ENCODE measurements at places on chromosomes 5 and 9.

DNA sequence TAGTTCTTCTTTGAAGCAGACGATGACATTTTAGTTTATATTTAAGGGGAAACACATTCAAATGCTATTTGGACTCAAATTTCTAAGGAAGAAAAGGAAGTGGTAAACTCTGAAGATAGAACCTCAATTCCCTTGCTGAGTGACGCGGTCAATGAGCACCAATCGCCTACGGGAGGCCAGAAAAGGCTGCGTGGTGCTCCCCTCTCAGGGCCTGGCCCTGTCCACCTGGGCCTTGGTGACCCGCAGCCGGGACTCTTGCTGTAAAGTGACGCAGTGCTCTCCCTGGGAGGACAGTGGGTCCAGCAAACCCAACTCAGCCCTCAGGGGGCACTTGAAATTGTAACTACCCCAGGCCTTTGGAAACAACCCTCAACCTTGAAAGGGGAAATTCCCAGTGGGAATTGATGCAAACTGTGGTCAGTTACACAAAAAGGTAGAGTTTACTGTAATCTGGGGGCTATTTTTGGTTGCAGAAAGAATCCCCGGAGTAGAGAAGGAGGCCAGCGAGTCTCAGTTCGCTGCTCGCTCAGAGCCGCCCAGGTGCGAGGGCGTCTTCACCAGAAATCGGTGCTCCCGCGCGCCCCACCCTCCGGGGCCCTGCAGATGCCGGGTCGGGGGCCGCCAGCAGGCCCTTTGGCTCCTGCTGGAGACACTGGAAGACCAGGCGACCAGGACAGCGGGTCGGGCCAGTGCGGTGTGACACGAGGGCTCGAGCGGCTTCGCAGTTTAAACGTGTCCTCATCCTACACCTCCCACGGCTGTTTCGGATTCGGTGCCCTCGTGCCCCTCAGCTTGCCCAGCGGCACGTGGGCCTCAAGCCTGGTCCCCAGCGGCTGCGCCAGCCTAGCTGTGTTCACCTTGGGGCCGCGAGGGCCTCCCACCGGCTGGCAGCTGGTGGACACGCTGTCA is 1.4 kb upstream of the ANKRD33B start:
- DNase-seq, result no peak

DNA sequence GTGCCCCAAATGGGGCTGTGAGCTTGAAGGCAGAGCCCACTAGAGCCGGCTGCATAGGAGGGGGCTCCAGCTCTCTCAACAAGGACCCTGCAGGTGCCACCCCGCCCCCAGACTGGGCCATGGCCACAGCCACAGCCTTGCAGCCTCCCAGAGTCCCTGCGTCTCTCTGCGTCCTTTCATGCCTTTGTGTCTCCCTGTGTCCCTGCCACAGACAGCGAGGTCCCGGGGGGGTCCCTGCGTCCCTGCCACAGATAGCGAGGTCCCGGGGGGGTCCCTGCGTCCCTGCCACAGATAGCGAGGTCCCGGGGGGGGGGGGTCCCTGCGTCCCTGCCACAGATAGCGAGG is 6.3 kb downstream of the NOXA1 start:
- DNase-seq, result no peak

GRCh38 chr5:8720506-8720905 is 825.4 kb downstream of the SEMA5A start:
- no peak for DNase-seq

DNA sequence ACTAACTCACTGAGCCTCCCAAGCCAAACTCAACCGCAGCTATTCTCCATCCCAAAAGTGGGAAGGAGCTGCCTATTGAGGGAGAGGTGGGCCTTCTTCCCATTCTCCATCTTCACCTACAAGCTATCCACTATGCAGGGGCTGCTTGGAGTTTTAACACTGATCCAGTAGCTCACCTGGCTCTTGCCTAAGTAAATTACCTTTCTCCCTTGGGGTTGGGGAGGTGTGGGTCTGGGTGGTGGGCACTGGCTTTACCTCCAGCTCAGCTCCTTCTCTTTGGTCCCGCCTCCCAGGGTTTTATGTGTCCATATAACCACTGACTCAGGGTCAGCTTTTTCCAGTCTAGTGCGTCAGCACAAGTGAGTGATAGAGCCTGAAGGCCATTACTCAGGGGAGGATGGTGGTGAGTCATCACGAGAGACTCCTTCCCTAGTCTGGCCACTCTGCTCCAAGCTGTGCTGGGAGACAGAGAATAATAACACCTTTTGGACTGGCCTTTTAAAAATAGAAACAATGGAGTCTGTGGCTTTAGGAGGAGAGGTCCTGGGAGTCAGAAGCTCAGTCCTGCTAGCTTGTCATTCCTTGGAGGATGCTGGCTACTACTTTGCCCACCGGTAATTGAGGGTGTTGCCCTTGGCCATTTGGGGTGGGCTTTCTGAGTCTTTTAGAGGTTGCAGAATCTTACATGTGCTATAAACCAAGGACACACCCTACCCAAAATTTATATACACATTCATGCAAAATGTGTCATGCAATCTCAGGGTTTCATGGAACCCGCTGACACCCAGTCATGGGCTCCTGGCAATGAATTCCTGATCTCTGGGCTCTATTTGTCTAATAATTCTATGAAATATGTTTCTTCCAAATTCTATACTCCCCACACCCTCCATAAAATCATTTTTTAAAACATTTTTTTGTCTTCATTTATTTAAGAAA is 35.6 kb upstream of the ATP6V1G1 start:
- DNase-seq, result peak; percentile 90

GRCh38 chr9:79813258-79813638 is 241.5 kb downstream of the TLE4 start:
- DNase-seq, result no peak

- peak; percentile 42 for DNase-seq
These were observed 75.4 kb upstream of the TBC1D2 start for GRCh38 chr9:98330831-98331230.

DNA sequence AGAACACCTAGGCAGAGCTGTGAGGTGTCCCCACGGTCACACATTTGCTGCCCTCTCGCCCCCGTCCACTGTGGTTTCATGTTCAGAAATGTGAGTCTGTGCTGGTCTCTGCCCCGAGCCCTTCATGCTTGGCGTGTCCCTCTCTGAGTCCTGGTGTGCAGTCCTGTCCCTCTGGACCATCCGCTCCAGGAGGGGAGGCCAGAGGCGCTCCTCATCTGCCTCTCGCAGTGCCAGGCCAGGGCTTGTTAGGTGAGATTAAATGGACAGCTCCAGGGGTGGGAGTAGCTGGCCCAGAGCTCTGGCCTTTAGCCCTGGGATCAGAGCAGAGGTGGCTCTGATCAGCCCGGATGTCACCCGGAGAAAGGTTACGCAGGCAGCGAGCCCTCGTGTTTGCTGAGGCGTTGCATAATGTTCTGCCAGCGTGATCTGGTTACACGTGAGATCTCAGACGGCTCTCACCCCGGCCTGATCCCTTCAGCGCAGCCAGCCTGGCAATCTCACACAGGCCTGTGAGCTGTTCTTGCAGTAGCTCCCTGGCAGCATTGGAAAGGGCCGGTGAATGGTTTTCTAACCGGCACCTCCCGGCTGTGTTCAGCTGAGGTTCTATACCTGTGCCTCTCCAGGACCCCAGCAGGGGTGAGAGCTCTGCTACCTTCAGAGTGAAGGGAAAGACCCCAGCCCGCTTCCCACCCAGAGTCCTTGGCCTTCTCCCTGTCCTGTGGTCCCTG is 24.5 kb downstream of the PTGES2 start:
- DNase-seq, result no peak

GRCh38 chr5:5954275-5954598 is 424.1 kb downstream of the MED10 start:
- no peak for DNase-seq

- DNase-seq, result no peak
These were observed 1351.9 kb upstream of the C9orf72 start for GRCh38 chr9:28925157-28925556.

GRCh38 chr5:150407096-150407720 is 5.5 kb downstream of the CD74 start:
- DNase-seq, result no peak

- no peak for DNase-seq
These were observed 133.0 kb upstream of the PTCH1 start for GRCh38 chr9:95649801-95650213.

GRCh38 chr5:110824936-110825441 is 86.2 kb downstream of the SLC25A46 start:
- DNase-seq, result no peak

GRCh38 chr5:14674983-14675854 is 10.7 kb downstream of the OTULIN start:
- no peak for DNase-seq

GRCh38 chr5:94674490-94675382 is 56.3 kb downstream of the SLF1 start:
- DNase-seq, result no peak

DNA sequence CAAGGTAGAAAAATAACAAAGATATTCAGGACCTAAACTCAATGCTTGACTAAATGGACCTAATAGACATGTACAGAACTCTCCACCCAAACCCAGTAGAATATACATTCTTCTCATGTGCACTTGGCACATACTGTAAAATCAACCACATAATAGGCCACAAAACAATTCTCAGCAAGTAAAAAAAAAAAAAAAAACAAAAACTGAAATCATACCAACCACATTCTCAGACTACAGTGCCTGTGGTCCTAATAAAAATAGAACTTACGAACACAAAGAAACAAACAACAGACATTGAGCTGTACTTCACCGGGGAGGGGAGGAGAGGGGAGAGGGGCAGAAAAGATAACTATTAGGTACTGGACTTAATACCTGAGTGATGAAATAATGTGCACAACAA is 114.1 kb upstream of the CD180 start:
- DNase-seq, result no peak

GRCh38 chr5:135015942-135016341 is 18.1 kb downstream of the PITX1 start:
- DNase-seq, result no peak
